ENCODE measurements at places on chromosomes 6 and 20.
A peak's percentile ranks its signal among the peaks of the same experiment; 100 is the strongest.

GRCh38 chr6:34243131-34243771 lies 5.6 kb downstream of the SMIM29 start:
- peak; percentile 68 for DNase-seq

DNA sequence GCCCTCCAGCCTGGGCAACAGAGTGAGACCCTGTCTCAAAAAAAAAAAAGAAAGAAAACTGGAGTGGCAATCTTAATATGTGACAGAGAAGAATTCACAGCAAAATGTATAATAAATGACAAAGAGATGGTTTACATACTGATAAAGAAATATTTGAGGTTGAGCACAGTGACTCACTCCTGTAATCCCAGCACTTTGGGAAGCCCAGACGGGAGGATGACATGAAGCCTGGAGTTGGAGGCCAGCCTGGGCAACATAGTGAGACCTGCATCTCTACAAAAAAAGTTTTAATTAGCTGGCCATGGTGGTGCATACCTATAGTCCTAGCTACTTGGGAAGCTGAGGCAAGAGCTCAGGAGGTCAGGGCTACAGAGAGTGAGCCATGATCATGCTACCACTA lies 12.4 kb upstream of the DEFB118 start:
- no peak for DNase-seq

- no peak for DNase-seq
Observed at GRCh38 chr20:41150664-41151063, 13.3 kb downstream of the PLCG1 start.

DNA sequence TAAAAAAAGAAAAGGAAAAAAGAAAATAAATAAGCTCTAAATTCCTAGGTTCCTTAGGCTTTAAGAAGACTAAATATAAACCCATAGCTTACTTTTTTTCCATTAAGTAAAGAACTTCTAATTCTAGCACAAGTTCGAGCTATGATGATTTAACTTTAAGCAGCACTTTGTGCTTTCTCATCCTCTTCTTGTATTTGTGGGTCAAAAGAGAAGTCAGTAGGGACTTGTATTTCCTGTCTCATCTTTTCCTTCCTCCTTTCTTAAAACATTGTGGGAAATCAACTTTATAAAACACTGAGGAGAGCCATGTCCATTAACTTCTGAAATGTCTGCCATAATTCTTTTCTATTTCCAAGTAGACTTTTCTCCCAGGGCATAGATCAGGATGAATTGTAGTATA lies 637.7 kb upstream of the CITED2 start:
- no peak for DNase-seq

- no peak for DNase-seq
Observed at GRCh38 chr6:143621876-143622605, 55.7 kb upstream of the PHACTR2 start.

DNA sequence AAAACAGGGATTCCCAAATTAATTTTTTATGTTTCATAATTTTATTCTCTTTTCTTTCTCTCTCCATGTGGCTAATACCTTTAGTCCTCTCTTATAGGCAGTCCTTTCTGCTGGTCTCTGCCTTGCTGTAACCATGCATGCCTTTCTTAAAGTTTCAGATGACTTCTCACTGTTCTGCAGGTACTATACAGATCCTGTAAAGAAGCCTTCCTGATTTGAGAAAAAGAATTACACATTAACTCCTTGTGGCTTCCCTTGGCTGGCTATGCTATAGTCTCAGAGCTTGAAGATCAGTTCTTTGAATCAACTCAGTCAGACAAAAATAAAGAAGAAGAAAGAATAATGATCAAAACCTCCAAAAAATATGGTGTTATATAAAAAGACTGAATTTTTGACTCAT lies 7.3 kb upstream of the GPR63 start:
- no peak for DNase-seq

- no peak for DNase-seq
Observed at GRCh38 chr6:35427851-35428321, 24.3 kb upstream of the FANCE start.

DNA sequence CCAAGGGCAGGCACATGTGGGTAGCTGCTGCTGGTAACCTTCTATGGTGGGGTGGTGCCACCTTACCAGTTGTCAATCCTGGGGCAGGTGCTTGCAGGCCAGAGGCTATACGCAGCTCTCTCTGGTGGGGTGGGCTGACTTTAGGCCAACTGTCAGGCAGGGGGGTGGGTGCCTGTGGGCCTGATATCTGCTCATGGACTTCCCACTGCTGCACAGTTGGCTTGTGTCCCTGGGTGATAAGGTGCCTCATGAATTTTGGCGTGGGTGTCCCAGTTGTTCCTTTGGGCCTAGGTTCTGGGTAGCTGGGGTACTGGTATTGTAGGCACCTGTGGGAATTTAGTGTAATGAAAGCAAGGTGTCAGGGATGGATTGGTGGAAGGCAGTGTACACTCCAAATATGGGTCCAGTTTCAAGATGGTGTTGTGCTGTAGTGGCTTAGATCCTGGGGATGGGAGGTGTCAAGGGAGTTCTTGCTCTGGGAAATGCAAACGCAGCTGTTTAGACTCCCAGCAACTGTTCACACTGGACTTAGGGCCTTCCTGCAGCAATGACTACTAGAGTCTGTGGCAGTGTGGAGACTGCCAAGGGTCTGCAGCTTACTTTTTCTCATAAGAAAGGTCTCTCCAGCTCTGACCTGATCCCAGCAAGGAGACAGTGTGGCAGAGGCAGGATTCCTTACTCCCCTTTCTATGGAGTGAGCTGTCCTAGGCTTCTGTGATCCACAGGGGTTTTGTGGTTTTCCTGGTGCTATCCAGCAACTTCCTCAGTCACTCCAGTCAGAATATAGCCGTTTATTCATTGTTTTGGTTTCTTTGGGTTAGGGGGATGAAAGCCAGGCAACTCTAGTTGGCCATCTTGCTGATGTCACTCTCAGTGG lies 128.2 kb downstream of the CRYBG1 start:
- DNase-seq: no peak

- DNase-seq: no peak
Observed at GRCh38 chr6:35739645-35740524, 3.1 kb downstream of the ARMC12 start.

DNA sequence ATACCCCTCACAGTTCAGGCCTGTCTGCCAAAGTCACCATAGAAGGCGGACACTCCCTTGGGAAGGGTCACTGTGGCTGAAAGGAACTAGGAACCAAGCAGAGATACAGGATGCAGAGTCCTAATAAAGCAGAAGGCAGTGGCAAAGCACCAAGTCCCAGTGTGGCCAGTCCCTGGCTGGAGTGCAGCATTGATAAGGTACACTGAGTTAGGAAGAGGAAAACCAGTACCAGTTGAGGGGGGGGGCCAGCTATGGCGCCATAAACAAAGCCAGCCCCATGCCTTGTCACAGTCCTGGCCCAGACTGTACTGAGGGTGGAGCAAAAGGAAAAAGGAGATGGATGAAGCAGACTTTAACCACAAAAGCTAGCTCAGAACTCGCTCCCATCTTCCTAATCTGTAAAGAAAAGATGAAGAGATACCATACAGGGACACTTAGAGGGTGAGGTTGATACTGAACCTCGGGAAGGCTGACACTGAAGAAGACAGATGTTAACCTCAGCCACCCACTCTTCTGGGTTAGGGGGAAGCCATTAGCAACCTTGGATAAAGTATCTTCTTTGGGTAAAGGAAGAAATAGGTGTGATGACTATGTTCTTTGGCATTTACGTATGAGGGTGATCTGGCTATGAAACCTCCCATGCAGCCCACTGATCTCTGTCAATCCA lies 7.8 kb downstream of the ABHD12 start:
- no peak for DNase-seq

- peak; percentile 21 for DNase-seq
Observed at GRCh38 chr6:137571854-137572253, 77.7 kb upstream of the OLIG3 start.

DNA sequence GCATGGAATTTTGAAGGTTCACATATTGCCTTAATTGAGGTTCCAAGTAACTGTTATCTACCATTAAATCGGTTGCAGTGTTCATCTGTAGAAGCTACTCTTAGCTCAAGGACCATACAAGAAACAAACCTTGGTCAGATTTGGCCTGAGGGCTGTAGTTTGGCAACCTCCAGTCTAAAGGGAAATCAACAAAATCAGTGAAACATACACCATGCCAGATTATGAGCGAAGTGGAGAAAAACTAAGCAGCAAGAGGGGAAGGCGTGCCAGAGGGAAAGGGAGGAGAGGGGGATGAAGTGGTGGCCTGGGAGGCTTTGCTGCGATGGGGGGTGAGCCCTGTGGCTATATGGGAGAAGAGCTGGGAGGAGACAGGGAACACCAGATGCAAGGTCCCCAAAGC lies 8.8 kb upstream of the SNAI1 start:
- no peak for DNase-seq

DNA sequence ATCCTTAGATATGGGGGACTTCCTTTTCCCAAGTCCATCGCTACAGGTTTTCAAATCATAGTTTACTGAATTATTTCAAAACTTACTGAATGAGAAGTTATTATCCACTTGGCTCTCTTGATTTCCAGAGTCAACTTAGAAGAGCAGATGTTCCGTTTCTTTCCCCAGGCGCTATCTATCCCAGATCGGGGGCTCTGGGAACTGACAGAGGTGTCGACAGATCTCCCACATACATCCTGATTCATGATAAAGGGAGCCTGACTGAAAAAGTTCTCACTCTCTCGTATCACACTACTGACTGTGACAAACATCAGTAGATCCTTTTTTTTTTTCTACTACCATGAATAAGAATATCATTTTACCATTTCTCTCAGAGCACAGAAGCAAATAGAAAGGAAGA lies 654.8 kb downstream of the RNF144B start:
- DNase-seq: no peak

DNA sequence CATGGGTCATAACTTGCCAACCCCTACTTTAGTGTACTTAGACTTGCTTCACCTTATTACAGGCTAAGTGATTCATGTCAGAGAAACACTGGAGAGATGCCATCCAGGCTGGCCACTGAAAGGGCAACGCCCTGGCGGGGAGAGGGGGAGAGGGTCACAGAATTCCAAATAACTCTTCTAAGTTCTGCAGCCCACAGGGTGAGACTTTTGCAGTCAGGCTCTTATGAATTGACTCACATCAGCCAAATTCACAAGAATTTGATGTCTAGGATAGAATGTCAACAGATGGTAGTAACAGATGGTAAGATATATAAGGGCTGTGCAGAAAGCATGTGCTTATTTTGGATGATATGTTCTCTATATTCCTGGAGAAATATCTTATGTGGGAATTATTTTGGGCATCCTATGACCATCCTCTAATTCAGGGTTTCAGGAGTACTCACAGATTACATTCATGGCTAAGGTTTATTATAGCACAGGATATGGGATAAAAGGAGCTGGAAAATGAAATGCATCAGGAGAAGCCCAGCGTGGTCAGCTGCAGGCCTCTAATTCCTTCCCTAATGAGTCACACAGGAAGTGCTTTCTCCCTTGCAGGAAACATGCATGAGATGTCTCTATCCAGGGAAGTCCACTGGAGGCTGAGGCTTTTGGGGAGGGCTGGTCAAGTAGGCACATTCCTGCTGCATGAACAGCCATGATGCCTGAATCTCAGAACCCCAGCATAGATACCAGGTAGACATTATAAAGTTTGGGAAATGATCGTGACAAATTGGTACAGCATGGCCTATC lies 58.7 kb upstream of the RIN2 start:
- DNase-seq: no peak

GRCh38 chr6:34243901-34244884 lies 4.6 kb downstream of the SMIM29 start:
- DNase-seq: peak; percentile 98

DNA sequence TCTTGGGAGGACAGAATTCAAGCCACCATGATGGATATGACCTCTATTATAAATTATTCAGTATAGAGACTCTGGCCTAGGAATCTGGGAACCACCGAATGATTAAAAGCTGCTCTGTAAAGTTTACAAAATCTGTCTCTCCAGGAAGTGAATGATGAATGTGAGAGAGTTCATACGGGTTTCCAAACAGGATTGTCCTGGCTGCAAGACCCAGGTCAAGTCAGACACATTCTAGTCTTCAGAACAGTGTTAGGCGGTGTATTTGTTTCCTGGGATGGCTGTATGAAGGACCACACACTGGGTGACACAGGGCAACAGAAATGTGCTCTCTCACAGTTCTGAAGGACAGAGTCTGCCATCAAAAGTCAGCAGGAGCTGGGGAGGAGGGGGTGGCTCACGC lies 222.4 kb downstream of the ZNF217 start:
- no peak for DNase-seq

GRCh38 chr6:108768166-108768555 lies 80.1 kb upstream of the ARMC2 start:
- no peak for DNase-seq

- no peak for DNase-seq
Observed at GRCh38 chr20:25364879-25365699, 25.5 kb downstream of the ABHD12 start.

GRCh38 chr20:4875578-4876067 lies 125.7 kb downstream of the SLC23A2 start:
- DNase-seq: peak; percentile 91

DNA sequence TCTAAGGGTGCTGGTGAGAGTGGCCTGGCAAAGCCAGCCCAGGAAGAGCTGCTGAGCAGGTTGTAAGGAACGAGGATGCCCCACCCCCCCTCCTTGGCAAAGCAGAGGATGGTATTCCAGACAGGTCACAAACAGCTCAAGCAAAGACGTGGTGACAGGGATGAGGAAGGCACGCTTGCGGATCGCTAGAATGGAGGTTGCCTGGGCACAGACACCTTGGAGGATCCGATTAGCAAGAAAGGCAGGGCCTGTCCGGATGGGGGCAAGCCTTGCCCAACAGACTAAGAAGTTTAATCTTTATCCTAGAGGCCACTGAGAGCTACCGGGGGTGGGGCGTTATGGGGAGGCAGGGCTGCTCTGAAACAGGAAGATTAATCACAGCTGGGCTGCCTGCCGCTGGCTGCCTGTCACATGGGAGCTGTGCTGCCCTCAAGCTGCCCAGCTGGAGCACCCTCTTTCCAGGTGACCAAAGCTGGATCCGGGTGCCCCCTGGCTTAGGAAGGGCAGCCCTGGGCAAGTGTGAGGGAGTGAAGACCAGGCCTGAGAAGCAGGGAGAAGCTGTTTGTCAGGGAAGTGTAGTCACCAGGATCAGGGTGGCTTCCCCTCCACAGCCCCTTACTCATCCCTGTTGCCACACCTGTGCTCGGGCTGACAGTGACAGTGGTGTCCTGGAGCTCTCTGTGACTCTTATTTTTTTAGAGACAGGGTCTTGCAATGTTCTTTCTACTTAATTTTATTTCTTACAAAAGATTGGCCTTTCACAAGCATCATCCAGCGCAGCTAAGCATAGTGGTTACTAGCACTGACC lies 9.1 kb upstream of the MAPK13 start:
- peak; percentile 54 for DNase-seq

DNA sequence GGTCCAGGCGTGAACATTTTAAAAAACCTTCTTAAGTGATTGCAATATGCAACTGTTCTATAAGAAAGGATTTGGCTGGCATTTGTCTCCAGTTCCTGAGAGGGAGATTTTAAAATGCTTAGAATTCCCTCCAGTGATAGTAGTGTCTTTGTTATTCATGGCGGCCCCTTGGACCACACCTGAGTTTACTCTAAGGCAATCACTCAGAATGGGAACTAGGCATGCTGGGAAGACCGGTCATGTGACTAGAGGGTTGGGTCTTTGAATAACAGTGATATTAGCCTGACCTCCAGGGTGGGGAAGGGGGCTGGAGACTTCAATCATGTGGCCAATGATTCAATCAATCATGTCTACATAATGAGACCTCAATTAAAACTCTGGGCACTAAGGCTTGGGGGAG lies 50.7 kb upstream of the UTRN start:
- DNase-seq: no peak
